ENCODE measurements at places on chromosomes 5 and 9.
A peak's percentile ranks its signal among the peaks of the same experiment; 100 is the strongest.

DNA sequence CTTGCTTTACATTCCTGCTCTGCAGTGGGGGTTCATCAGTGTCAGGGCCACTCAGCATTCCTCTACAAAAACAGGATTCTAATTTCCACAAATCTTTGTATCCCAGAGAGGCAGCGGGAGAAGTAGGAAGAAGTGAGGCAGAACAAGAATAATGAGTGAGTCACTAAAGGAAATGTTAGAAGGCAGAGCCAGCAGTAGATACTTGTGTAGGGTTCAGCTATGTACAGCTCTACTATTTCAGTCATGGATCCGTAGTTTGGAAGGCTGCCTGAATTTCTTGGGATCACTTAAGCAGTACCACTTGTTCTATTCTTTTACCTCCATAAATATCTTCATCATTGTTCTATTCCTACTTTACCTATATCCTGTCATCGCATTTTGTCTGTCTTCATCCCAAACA lies 246.3 kb upstream of the TLE4 start:
- DNase-seq = no peak

GRCh38 chr5:134735243-134735642 lies 3.1 kb upstream of the CAMLG start:
- DNase-seq = no peak

DNA sequence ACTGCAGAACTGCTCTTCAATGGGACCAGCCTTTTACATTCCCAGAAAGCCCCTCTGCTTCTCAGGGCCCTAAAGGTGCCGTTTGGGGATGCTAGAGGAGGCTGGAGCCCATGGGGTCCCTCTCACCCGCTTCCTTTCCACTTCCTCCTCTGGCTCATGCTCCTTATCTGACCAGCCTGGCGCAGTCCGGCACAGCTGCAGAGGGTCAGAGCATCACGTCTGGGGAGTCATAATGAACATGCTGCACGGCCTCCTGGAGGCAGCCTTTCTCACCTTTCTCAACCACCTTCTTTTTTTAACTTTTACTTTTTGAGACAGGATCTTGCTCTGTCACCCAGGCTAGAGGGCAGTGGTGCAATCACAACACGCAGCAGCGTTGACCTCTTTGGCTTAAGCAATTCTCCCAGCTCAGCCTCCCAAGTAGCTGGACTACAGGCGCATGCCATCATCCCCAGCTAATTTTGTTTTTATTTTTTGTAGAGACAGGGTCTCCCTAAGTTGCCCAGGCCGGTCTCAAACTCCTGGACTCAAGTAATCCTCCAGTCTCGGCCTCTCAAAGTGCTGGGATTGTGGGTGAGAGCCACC lies 15.1 kb upstream of the TCF7 start:
- no peak for DNase-seq

DNA sequence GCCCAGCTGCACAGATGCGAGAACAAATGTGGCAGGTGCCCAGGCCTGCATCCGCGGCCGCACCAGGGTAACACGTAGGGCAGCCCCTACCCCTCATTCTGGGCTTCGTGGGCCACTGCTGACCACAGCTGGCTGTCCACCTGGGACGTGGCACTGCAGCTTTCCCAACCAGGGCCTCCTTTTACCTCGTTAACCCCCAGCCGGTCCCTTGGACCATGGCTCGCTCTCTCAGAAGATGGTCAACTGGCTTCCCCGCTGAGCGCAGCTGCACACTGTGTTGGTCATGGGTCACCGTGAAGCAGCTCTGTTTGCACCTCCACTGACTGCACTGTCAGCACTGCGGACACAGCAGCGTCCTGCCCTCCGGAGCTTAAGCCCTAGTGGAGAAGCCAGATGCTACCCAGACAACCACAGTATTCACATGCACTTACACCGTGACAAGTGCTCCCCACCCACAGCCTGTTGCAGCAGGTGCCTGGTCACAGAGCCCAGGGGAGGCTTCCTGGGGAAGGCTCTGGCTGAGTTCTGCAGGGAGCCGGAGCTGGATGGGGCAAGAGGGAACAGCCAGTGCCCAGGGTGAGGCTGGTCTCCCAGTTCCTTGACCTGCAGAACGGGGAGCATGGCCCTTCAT lies 10.5 kb upstream of the PLEKHG4B start:
- no peak for DNase-seq

DNA sequence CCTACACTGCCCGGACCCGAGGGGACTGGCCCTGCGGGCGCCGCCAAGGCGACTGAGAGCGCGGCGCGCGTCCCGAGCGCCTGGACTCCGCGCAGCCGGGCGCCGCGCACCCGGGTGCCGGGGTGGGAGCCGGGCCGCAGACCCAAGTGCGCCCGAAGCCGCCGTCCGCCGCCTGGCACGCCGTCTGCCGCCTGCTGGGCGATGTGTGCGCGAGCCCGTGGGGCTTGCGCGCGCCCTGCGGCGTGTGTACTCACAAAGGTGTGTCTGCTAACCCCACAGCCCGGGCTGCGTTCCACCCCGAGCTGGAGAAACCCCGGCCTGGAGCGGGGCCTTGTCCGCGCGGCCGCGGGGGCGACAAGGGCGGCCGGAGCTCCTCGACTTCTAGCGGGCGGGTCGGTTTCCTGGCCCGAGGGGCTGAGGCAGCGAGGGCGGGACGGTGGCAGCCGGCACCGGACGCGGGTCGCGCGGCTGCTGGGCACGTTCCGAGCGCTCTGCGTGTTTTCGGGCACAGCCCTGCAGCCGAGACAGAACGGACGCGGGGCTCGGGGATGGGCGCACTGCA lies 1.1 kb upstream of the ZSWIM6 start:
- DNase-seq = peak; percentile 66

DNA sequence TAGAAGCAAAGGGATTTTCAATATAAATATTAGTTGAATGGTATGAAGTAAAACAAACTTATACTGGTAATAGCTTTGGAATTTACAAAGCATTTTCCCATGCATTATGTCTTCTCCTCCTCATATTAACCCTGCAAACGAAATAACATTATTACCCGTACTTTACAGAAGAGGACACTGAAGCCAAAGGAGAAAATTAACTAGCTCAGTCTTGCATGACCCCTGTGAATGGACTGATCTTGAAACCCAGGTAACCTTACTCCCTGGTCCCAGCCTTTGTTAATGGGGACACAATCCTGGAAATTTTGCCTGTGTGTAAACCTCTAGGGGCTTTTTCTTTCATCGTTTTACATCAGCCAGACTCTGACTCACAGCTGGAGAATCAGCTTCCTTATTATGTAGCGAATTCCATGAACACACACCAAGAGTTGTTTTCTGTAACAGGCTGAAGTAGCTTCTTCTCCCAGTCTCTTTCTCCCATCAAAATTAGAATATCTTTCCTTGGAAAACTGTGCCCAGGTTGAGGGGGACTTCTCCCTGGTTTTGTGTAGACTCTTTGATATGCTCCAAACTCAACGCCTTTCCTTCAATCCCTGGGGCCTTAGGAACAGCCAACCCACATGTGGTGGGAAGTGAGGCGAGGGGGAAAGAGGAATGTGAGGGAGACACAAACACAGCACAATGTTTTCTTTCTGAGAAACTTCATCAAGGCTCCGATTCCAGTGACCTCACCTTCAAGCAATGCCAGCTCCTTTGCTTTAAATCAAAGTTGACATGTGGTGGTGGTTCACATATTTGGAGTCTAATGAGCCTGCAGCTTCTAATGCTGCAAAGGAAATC lies 480.9 kb upstream of the PAPPA start:
- no peak for DNase-seq

DNA sequence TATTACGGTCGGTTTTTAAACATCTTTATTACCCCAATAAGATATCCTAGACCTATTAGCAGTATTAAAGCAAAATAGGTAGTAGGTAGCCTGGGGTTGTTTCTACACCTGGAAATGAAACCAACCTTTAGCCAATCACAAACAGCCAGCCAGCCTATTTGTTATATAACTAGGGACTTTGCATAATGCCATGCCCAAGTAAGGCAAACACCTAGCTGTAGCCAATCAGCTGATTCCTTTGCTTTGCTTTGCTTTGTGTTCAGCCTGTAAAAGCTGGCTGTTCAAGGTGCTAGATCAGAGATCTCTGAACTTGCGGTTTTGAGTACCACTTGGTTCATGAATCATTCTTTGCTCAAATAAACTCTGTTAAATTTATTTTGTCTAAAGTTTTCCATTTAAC lies 46.5 kb upstream of the SETD9 start:
- DNase-seq = no peak

GRCh38 chr5:54186912-54187445 lies 123.4 kb downstream of the ARL15 start:
- no peak for DNase-seq

- DNase-seq = no peak
Observed at GRCh38 chr9:134879664-134880483, 736 bp upstream of the FCN2 start.

DNA sequence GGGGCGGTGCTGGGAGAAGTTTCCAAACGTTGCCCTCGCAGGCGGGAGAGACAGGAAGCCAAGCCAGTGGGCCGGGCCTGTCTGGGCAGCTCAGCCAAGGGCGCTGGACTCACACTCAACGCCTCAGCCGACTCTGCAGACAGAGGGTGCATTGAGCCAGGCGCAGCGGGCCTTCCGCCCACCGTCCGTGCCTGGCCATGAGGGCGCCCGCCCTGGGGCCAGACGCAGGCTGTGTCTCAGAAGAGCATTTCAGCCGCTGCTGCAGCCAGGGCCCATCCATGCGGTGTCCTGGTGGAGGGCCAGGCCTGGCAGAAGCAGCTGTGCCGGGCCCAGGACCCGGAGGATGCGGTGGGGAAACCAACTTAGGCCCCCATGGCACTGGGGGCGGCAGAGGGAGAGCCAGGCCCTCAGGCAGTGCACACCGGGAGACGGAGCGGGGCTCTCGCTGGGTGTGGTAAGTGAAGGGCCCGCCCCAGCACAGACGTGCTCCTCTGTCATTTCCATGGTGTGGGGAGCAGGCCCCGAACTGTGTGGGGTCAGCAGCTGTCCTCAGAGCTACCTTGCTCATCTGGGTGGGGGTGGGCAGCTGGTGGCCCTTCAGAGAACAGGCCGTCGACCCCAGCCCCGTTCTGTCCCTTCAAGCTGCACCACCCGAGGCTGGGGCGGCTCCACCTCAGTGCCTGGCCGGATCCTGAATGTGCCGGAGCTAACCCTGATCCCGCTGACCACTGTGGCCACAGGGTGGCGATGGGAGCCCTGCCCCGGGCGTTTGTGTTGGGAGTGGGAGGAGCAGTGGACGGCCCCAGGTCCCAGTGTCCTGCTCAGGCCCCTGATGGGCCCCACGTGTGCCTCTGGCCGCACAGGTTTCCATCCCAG lies 18.0 kb downstream of the DNLZ start:
- no peak for DNase-seq

- no peak for DNase-seq
Observed at GRCh38 chr5:14932902-14933469, 61.4 kb upstream of the ANKH start.

DNA sequence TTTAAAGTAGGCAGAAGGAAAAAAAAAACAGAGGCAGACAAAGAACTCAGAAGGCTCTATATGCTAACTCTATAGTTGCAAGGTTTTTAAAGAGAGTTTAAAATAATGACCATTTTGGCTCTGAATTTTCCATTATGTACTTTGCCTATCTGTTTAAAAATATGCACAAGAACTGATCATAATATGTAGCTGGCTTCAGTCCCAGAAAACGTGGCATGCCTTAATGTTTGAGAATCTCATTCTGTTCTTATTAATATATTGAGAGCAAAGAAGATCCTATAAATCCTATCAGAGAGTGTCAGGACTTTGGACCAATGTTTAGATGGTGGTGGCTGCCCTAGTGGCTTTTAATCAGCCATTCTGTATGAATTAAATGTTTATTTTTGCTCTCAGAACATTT lies 121.5 kb downstream of the JMY start:
- no peak for DNase-seq

- no peak for DNase-seq
Observed at GRCh38 chr5:10725636-10726035, 35.4 kb downstream of the DAP start.

GRCh38 chr9:74770508-74771261 lies 117.0 kb downstream of the TRPM6 start:
- no peak for DNase-seq

DNA sequence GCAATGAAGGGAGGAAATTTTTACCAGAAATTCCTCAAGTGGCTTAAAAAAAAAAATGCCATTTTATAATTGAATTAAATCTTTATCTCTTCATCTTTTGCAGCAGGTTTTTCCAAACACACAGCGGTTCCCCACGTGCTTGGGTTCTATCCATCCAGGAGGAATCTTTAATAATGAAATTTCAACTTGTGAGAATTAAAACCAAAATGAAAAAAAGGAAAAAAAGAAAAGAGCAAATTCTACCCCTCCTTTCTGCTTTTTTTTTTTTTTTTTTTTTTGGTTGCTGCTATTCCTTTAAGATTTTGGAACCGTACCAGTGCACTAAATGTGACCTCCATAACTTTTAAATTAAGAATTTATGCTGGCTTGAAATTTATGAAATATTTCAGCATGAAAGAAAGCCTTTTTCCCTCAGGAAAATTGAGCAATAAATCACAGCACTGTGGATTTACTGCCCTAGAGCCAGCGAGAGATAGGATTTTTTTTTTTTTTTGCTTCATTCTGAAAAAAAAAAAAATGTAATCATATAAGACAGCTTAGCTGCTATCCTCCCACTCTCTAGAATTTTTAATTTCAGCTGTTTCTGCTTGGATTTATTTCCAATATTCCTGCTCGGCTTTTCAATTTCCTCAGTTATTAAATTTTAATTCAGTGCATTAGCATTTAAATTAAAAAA lies 88.5 kb downstream of the ZNF618 start:
- DNase-seq = no peak

GRCh38 chr5:154406231-154406630 lies 39.6 kb upstream of the SAP30L start:
- no peak for DNase-seq

DNA sequence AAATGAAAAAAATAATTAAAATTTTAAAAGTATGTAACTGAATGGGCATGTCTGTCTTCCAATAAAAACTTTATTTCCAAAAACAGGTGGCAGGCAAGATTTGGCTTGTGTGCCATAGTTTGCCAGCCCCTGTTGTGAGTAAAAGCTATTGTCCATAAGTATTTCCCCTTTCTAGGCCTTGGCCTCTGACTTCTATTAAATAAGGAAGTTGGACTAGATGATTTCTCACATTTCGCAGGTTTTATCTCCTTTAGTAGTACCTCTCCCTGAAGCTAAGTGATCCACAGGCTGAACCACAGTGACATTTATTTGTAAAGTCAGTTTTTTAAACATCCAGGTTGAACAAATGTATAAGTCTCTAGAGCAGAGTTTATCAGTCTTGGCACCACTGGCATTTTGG lies 41.3 kb downstream of the RECK start:
- DNase-seq = no peak

DNA sequence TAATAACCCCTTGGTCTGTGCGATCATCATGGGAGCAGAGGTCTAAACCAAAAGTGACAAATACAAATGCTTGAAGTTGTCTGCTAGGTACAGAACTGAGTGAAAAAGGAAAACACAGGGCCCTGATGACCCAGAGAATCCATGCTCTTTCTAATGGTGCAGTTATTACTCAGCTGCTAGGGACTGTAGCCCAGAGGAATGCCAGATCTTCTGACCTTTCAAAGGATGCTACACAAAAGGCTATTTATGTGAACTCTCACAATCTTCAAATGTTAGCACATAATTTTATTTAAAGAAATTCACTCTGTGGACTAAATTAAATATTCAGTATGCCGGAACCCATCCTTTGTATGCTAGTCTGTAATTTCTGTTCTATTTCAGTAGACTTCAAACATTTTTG lies 79.9 kb downstream of the PRR16 start:
- no peak for DNase-seq

GRCh38 chr5:140403613-140404012 lies 2.0 kb downstream of the ANKHD1 start:
- no peak for DNase-seq
